ENCODE measurements at places on chromosomes 1 and 21.

DNA sequence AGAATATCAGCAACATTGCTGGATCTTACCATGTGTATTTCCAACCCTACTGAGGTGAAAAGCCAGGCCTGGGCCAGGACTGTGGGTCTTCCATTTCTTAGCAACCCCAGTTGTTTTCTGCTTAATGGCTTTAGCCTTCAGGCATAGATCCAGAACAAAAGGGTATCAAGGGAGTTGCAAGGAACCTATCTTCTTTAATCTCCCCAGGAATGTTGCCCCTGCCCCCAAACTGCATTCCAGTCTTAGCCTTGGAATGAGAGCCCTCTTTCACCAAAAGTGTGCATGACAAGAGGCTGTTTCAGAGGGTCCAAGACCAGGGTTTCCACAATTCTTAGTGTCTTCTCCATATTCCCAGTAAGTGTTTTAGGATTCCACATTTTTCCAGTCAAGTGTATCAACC is 87.9 kb upstream of the SOX13 start:
- peak; percentile 24 for DNase-seq

- peak; percentile 63 for DNase-seq
Observed at GRCh38 chr1:197781968-197782721, 6.9 kb upstream of the DENND1B start.

DNA sequence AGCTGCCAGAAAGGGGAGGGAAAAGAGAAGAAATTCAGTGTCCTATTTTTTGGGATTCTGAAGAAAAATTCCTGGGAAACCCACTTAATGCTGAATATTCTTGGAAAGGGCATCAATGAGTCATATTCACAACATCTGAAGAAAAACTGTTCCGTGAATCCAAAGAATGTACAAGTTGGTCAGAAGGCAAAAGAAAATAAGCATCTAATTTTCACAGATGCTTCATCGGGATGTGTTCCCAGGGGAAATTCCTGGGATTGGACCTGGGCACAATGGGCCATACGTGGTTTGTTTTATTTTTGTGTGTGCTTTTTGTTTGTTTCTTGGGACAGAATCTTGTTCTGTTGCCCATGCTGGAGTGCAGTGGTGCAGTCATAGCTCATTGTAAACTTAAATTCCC is 112.2 kb downstream of the MAP3K21 start:
- no peak for DNase-seq

DNA sequence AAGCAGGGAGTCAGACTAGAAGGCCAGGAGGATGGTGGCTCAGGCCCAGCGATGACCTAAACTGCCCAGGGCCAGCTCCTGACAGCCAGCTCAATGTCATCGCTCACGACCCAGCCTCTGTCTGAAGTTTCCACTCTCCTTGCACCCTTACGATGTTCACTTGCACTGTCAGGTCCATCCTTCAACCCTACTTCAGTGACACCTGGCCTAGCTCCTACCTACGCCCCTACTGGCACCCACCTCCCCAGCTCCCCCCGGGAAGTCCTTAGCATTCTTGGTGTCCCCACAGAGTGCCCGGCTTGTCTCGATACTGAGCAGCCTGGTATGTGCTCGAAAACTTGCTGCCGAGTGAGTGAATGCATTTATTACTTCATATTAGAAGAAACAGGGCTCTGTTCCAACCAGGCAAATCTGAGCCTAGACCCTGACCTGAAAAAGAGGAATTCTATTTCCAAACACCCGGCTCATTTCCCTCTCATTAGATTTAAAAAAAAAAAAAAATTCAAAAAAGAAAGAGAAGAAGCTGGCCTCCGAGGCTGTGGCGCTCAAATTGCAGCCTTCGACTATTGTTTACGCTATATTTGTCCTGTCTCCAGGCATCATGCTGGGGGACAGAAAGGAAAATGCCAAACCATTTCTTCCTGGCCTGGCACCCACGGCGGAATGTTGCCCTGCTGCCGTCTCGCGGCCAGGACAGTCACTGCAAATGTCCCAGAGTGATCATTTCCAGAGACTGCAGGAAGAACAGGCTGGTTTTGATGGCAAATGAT is 29.8 kb upstream of the LRRC38 start:
- DNase-seq, result no peak

DNA sequence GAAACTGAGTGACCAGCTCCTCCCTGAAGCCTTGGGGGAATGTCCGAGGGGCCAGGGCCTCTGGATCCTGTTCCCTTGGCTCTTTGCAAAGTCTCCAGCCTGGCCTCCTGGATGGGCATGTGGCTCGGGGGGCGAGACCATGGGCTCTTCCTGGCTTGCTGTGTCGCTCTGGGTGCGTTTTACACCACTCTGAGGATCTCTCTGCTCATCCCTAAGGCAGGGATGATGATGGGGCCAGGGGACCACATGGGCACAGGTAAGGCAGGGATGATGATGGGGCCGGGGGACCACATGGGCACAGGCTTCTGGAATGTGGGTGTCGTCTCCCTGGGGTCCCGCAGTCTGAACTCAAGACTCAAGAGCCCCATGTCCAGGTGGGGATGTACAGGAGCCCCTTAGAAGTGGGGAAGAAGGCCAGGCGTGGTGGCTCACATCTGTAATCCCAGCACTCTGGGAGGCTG is 17.7 kb downstream of the TP73 start:
- DNase-seq, result no peak

DNA sequence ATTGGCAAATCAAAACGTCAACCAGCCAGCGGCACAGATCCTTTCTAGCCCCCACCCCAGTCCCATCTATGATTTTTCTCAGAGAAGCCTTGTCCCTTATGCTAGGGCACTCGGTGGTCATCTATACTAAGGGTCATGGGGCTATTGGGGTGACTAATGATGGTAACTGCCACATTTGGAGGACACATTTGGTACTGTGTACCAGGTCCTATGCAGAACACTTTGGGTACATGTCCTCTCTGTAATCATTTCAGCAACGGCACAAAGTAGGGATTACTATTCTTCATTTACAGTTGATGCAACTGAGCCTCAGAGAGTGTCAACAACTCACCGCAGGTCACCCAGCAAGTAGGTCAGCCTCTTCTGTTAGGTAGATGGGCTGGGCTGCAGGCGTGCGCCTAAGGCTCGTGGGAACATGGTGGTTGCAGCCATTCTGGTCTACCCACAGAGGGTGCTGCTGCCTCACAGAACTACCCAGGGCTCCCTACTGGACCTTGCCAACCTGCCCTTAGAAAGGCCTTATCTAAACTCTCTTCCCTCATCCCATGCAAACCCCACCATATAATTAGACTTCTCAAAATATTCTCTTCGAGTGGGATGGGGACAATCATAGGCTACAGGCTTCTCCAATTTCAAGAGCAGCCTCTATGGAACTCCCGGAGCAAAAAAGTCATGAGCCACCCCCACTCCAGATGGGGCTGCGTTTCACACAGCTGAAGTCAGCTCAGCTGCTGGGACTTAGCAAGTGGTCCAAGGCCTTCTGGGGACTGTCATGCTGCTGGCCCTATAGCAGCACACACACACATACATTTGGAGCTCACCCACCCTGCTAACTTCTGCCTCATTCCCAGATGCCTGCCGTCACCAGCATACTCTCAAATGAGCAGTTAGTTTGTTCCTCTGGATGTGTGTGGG is 5.8 kb upstream of the SDHB start:
- peak; percentile 69 for DNase-seq

DNA sequence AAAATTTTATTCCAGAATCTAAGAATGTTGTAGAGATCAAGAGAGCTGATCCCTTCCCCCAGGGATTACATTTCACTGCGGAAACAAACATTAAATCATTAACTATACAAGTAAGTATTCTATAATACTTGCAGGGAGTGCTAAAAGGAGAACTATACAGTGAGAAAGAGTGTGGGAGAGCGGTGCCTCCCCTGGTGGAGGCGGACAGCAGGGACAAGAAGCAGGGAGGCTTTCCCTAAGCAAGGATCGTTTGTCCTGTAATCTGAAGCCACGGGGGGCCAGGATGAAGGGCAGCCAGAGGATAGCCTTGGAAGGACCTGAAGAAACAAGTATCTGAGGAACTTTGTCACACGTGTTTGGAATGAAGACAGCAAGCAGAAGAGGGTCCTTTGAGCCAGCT is 40.1 kb downstream of the SLC9C2 start:
- no peak for DNase-seq

DNA sequence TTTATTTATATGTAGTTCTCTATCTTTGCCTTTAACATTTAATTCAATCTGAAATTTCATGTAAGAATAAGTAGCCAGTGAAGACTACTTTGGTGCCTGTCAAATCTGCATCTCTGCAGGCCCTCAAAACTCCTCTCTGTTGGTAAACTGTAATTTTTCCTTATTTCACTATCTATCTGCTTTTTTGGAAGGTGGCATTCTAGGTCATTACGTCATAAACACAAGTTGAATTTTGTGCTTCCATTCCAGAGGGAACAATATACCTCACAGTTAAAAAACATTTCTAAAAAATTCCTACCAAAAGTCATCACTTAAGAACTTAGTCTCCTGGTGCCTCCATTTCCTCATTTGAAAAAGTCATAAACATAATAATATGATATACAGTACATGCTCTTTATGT is 176.0 kb downstream of the GABPA start:
- DNase-seq, result no peak

- DNase-seq, result peak; percentile 98
Observed at GRCh38 chr1:232477728-232478127, 152.2 kb downstream of the SIPA1L2 start.

- DNase-seq, result no peak
Observed at GRCh38 chr1:75345538-75346292, 211.5 kb downstream of the LHX8 start.

DNA sequence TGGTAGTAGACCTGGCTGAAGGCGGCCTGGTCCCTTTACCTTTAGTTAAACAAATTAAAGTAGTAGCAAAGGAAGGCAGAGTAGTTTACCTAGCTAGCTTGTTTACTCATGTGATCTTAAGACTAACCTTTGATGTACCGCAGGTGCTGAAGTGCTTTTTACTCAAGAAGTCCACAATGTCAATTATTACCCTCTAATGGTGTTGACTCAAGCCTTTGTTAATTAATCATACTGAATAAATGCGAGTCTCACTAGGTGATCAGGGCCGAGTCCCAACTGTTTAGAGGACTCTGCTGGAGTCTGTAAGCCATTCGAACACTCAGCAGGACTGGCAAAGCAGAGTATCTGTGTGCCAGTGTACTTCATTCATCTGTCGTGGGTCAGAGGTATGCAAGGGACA is 381.1 kb upstream of the NCAM2 start:
- no peak for DNase-seq

DNA sequence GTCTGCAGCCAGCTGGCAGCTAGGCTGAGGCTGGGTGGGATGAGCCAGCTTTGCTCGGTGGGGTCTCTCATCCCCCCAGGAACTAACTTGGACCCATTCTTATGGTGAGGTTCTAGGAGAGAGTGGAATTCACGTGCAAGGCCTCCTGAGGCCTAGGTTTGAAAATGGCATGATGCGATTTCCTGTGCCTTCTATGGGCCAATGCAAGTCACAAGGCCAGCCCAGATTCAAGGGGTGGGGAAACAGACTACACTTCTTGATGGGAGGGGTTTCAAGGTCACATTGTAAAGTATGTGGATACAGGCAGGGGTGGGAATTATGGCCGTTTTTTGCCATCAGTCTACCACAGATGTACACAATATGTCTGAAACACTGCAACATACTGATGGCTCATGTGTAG is 48.3 kb downstream of the HTR6 start:
- DNase-seq, result no peak

DNA sequence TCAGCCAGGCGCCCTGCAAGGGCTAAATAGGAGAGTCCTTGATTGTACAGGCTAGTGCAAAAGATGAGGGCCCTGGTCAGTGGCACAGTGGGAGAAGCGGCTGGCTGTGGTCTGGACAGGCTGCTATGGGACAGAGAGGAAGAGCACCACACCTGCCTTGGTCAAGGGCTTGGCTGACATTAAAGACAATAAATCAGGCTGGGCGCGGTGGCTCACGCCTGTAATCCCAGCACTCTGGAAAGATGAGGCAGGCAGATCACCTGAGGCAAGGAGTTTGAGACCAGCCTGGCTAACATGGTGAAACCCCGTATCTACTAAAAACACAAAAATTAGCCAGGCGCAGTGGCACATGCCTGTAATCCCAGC is 62.9 kb downstream of the NID1 start:
- no peak for DNase-seq

- no peak for DNase-seq
Observed at GRCh38 chr21:41765420-41765821, 1.4 kb downstream of the RIPK4 start.

DNA sequence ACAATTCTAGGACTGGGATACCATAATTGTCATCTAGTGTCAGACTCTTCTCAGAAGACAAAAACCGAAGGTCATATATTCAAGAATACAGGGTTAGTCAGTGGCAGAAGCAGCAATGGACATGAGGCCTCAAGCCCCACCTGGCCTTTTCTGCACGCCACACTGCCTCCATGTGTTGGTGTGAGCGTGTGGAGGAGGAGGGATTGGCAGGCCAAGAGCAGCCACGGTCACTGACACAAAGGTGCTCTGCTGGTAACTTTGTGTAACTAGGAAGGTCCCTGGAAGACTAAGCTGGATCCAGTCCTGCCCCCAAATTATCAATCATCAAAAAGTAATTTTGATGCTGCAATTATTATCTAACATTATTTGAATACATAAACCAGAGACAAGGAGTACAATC is 34.9 kb downstream of the HSF2BP start:
- DNase-seq, result no peak

- DNase-seq, result peak; percentile 75
Observed at GRCh38 chr1:19949016-19949415, 25.6 kb upstream of the PLA2G2E start.

GRCh38 chr21:15058854-15059263 is 5.9 kb downstream of the NRIP1 start:
- DNase-seq, result peak; percentile 80

DNA sequence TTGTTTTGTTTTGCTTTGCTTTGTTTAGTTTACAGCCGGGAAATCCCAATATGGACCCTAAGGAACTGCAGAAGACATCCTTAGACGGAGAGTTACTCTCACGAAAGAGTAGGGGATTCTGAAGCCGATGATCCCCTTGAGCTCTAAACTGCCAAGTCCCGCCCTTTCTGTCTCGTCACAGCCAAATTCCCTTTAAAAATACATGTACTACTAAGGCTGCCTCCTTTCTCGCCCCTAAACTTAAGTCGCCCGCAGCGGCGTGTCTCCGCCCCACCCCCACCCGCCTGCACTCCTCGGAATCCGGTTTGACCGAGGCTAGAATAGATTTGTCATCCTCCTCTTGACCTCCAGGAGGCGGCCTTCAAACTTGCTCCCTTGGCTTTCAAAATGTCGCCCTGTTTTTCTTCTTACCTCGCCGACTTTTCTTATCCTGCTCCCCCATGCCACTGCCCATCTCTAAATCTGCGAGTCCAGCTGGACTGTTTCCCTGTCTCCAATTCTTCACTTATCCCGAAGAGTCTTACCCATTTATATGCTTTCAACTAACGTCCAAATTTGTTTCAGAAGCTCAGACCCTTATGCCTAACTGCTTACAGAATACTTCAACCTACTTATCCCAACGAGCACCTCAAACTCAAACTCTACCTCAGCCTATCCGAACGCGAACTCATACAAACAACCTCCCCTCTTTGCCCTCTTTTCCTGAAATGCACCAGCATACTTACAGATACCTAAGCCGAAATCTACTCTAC is 10.9 kb upstream of the BOLA1 start:
- DNase-seq, result peak; percentile 93

- no peak for DNase-seq
Observed at GRCh38 chr1:35672116-35672515, 30.8 kb upstream of the PSMB2 start.
